ENCODE measurements at places on chromosomes 6 and 20.

DNA sequence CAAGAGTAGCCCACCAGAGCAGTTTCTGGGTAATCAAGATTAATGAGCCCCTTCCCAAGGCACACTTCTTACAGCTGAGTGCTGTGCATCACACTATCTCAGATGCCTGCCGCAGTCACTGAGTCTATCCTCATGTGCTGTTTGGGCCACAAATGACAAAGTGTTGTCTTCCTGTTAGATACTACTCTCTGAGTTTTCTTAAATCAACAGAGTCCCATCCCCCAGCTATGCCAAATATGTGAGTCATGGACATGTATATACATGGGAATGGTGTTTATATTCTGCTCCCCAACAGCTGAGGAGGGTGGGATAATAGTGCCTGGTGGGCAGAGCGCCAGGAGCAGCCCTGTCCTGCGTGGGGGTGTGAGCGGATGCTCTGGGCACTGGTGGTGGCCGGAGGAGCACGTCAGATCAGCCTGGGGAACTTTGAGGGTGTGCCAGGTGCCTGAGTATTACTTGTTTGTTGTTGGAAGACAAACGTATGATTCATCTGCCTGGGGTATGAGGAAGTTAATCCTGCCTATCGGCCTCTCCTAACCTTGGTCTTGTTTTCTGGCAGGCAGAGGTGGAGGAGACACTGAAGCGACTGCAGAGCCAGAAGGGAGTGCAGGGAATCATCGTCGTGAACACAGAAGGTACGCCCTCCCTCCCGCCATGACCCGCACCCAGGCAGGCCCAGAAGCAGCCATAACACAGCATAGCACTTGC lies 9.6 kb downstream of the DYNLRB1 start:
- DNase-seq, result peak; percentile 95

DNA sequence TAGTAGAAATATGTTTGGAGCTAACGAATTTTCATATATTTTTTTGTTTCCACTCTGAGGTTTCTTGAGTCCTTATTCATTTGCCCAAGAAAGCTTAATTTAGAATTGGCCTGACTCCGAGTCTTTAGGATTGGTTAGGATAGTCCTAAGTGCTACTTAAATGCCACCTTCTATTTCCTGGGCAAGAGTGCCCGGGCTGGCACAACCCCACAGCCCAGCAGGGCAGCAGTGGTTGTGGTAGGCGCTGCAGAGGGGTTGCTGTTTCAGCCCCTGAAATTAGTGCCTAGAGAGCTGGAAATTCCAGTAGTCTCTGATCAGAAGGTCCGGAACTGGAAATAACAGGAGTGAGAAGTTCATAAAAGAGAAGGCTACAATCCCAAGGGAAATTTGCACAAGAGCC lies 139.4 kb upstream of the TENT5A start:
- no peak for DNase-seq

- no peak for DNase-seq
Measured at GRCh38 chr20:12573442-12573841, 435.3 kb upstream of the SPTLC3 start.

DNA sequence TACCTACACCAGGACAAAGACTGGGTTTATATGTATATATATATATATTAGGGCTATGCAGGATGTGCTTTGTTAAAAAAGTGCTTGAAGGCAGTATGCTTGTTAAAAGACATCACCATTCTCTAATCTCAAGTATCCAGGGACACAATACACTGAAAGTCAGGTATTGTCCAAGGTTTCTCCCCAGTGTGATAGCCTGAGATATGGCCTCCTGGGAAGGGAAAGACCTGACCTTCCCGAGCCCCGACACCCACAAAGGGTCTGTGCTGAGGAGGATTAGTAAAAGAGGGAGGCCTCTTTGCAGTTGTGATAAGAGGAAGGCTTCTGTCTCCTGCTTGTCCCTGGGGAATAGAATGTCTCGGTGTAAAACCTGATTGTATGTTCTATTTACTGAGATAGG lies 156.9 kb downstream of the GPX5 start:
- no peak for DNase-seq

DNA sequence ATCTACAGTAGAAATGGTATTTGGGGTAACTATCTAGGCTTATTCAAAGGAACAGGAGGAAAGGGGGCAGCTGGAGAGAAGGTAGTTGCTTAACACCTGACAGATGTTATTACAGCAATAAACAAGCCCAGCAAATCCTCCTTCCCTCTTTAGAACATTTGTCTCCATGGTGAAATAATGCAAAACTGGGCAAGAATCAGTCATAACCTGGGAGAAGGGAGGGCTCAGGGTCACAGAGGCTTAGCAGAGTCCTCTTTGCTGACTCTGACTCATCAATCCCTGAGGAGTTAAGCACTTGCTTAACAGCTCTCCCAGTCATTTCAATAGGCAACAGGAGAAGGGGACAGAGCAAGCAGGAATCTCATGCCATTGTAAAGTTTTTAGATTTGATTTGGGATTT lies 230.3 kb downstream of the IBTK start:
- DNase-seq, result no peak

- DNase-seq, result no peak
Measured at GRCh38 chr6:158020272-158020711, 38.6 kb downstream of the SYNJ2 start.

GRCh38 chr20:49843139-49843538 lies 30.5 kb downstream of the SLC9A8 start:
- no peak for DNase-seq

GRCh38 chr6:15533379-15534026 lies 129.3 kb downstream of the DTNBP1 start:
- no peak for DNase-seq

- DNase-seq, result no peak
Measured at GRCh38 chr6:13847326-13848050, 33.1 kb upstream of the MCUR1 start.

GRCh38 chr6:27136077-27136644 lies 111.3 kb upstream of the PRSS16 start:
- no peak for DNase-seq

- DNase-seq, result no peak
Measured at GRCh38 chr6:169626169-169626568, 75.7 kb downstream of the WDR27 start.

DNA sequence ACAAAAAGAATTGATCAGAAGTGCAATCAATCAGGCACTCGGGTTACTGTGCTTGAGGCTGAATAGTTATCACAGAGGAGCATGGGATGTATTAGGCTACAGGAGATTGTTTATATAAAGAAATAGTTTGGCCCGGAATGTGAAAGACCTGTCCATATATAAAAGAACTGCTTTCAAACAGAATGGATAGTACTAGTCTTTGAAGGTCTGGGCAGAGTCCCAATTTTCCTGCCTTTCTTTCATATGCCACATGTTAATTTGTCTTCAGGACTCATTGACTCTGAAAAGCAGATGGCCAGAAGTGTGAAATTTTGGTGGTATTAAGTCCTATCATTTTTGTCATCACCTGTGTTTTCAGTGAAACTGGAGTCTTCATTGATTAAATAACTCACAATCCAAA lies 314.5 kb downstream of the EYA4 start:
- DNase-seq, result no peak

DNA sequence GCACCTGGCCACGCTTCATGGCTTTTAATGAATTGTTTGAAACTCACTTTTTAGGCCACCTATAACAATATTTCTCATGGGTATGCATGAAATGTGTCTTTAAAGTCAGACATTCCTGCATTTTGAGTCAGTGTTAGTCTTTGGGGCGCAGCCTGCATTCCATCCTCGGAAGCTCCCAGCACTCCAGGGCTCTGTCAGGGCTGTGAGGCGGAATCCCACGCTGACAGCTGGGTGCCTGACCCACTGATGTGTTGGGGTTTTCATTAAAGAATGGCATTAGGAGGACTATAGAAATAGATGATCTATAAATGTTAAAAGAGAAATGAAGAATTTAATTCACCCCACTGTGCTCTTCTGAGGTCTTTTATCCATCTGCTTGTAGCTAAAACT lies 16.2 kb upstream of the CLDN20 start:
- DNase-seq, result no peak

DNA sequence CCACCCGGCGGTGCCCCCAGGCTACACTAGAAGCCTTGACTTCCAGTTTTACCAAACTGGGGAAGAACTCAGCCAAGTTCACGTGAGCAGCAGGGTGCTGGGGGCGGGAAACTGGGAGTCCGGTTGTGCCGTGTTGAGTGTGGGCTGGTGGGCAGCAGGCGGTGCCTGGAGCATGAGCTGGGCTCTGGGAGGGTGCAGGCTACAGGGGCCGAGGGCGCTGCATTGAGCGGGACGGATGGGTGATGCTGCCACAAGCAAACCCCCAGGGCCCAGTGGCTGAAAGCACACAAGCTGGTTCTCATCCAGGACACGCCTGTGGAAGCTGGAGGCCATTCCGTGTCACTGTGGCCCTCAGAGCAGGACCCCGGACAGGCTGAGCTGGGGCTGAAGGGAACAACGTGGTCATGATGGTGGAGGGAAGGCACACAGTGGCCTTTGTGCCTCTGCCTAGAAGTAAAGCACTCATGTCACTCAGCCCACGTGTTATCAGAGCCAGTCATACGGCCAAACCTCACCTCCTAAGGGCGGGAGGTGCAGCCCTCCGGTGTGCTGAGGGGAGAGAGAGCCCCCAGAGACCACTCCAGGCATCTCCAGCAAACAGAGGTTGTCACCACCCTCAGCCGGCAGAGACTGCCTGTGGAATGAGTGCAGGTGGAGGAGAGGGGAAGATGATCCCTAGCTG lies 29.5 kb downstream of the RBM38 start:
- DNase-seq, result no peak

DNA sequence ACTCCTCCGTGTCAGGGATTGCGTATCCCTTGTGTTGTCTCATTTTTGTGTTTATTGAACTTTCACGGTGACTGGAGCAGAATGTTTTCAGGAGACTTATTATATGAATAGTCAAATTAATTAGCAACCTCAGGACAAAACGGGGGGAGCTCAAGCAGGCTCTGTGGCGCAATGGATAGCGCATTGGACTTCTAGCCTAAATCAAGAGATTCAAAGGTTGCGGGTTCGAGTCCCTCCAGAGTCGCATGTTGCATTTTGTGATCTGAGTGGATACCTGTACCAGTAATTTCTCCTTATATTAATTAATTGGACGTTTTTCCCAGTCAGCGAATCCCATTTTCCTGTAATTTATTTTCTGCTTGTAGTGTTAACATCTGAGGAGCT lies 89.1 kb upstream of the ZNF184 start:
- no peak for DNase-seq

DNA sequence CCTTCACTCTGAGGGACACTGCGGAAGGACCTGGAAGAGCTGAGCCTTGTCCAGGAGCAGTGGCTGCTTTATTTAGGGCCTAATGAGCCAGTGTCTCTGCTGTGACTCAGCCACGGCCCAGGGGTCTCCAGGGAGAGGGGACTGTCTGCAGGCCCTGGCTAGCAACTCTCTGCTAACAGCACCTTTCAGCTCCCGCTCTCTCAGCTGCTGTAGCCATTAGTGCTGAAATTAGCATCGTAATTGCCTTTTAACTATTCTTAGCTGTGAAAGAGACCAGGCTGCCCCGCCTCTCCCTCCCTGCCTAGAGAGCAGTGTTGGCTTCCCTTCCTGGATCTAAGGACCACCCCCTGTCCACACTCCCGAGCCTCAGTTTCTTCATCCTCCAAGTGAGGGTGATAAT lies 53.1 kb upstream of the SLC32A1 start:
- no peak for DNase-seq

- no peak for DNase-seq
Measured at GRCh38 chr20:53513168-53513488, 80.5 kb downstream of the ZNF217 start.

DNA sequence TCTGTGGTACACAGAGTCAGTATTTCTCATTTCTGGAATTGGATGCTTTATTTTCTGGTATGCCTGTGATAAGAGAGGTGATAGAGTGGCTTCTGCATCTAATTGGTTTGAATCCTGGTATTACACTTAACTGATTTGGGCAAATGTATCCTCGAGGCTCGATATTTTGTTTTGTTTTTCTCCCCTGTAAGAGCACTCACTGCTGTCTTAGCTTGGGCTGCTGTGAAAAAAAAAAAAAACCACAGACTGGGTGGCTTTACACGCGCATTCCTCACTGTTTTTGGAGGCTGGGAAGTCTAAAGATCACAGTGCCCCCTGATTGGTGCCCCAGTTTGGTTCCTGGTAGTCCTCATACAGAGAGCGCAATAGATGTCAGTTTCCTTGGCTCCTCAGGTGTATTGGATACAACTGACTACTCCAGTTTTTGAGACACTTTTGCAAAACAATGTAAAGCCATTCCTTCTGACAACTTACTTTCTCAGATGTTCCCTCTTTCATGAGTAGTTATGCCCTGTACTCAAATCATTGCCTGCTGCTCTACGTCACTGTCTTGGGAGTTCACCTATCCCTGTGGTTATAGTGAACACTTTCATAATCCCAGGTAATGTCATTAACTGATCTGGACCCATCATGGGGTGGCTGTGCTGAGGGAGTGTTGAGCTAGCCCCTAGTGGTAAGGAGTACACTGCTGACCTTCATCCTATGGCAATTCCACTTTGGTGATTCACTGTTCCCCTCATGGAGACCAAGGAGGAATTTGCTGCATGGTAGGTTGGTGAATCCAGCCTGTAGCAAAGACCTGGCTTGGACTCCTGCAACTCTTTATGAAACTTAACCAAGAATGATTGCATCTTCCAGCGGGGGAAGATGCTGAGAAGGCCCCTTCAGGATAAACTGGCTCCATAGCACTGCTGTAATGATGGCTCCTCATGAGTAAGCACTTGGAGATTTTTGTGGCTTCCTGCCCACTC lies 3.5 kb upstream of the ACAT2 start:
- DNase-seq, result no peak

- DNase-seq, result no peak
Measured at GRCh38 chr6:43940393-43941087, 170.5 kb downstream of the VEGFA start.

- no peak for DNase-seq
Measured at GRCh38 chr6:117396228-117396627, 29.5 kb downstream of the ROS1 start.

Data from amniotic stem cell (primary cell).